ENCODE measurements at places on chromosomes 2 and 18.

GRCh38 chr18:41767960-41768359 lies 187.1 kb upstream of the PIK3C3 start:
- DNase-seq, result no peak

GRCh38 chr18:24009651-24010333 lies 4.8 kb upstream of the TTC39C start:
- DNase-seq, result no peak

- DNase-seq, result no peak
Measured at GRCh38 chr2:184945326-184945725, 347.0 kb downstream of the ZNF804A start.

GRCh38 chr2:97707362-97708047 lies 5.9 kb upstream of the ZAP70 start:
- DNase-seq, result no peak

- no peak for DNase-seq
Measured at GRCh38 chr2:72995430-72996116, 75.9 kb downstream of the SFXN5 start.

GRCh38 chr18:58766946-58767345 lies 95.7 kb downstream of the MALT1 start:
- no peak for DNase-seq

GRCh38 chr2:69134306-69134945 lies 121.4 kb downstream of the ANTXR1 start:
- no peak for DNase-seq

GRCh38 chr2:181771356-181771755 lies 91.0 kb upstream of the NEUROD1 start:
- DNase-seq, result no peak

- no peak for DNase-seq
Measured at GRCh38 chr18:76660571-76661192, 161.7 kb upstream of the ZNF236 start.

DNA sequence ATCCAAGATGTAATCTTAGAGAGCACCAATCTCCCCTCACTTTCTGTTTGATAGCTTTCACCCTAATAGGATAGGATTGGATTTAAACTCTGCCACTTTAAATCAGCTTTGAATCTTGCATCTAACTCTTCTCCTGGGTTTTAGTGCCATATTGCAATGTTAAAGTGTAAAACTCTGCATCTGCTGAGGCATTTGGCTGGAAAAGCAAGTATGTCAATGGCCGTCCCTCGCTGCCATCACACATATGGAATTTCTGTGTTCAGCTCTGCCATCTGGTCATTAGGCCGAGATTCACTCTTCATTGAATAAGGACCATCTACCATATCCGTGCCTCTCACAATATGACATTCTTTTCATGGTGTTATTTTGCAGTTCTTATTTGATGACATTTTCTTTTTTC lies 728.1 kb upstream of the PIK3C3 start:
- DNase-seq, result no peak

- DNase-seq, result no peak
Measured at GRCh38 chr18:75828379-75828778, 400.9 kb upstream of the SMIM21 start.

- DNase-seq, result no peak
Measured at GRCh38 chr2:54519841-54520459, 63.8 kb downstream of the SPTBN1 start.

- no peak for DNase-seq
Measured at GRCh38 chr2:196954001-196954400, 27.5 kb upstream of the PGAP1 start.

DNA sequence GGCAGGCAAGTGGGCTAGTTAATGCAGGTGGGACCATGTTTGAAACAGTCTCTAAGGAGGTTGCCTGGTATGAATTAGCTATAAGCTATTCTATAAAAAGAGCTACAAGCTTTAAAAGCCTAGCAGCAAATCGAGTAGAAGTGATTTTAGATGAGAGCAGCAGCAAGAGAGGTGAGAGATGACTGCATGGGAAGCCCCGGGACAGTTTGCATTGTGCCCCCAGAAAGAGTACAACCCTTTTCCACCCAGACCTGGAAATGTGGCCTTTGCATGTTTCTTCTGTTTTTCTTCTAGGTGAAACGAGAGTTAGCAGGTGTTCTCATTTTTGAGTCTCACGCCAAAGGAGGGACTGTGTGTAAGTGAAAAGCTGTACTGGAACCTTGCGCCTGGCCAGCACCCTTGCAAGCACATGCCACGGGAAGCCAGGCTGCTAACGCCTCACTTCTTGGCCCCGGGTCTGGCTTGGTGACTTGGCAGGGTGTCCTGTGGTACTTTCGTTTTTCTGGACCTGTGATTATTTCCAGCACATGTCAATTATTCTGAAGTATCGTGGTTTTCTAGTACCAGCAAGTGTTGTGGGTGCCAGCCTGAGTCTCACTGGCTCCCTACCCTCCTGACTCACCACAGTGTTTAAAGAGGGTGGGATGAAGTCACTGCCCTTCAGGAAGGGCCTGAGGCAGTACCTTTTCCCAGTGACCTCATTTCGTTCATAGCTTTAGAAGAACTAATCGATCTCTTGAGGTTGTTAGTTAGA lies 90.3 kb upstream of the MAP3K20 start:
- DNase-seq, result no peak

DNA sequence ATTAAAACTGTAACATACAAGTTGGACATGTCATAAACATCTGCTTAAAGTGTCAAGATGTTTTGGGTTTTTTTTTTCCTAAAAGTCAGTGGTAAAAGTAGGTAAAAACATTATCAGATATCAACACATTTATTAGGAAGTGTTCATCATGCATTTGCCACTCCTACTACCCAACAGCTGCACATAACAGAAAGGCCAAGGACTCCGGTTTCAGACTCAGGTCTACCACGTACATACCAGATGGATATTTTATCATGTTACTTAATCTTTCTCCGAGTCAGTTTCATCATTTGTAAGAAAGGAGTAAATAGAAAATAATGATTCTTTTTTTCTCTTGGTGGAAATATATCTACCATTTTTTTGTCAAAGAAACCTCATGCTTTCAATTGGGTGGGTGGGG lies 192.3 kb downstream of the UBE2E3 start:
- no peak for DNase-seq

DNA sequence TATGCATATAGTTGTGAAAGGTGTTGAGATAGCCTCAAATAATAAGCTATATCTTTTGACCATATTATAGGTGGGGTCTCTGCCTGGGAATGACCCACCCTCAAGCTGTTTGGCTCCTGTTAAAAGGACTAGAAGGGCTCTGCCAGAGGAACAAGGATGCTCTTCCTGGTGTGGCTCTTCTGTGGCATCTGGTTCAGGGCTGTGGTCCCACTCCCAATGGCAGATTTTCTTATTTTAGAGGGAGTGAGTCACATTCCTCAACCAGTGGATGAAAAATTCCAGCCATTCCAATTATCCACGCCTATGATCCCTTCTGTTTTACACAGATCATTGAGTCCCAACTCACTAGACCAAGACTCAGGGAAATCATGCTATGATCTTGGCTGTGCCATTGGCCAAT lies 119.9 kb downstream of the PARD3B start:
- DNase-seq, result no peak

DNA sequence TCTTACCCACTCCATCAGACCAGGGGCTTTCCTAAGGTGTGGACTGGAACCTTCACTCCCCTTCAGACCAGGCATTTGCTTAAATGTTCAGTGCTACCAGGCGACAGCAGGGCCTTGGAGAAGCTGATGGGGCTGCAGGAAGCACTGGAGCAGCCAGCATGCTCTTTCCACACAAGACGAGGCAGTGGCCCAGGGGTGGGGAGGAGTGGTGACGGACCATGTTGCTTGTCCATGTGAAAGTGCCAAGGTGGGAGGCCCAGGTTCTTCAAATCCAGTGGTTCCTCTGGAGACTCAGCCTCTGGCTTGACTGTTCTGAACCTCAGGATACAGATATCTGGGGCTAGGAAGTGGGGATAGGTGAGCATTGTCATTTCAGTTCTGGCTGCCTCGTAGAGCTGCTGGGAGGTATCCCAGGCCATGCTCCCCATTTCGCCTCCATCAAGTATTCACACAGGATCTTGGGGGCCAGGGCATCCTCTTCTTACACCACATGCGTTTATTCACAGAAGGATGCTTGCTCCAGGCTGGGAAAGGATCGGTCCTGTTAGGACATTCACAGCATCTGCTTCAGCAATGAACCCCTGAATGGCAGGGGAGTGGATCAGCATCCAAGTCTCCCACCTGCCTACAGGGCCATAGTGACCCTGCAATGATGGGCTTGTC lies 62.2 kb downstream of the SFXN5 start:
- DNase-seq, result no peak

DNA sequence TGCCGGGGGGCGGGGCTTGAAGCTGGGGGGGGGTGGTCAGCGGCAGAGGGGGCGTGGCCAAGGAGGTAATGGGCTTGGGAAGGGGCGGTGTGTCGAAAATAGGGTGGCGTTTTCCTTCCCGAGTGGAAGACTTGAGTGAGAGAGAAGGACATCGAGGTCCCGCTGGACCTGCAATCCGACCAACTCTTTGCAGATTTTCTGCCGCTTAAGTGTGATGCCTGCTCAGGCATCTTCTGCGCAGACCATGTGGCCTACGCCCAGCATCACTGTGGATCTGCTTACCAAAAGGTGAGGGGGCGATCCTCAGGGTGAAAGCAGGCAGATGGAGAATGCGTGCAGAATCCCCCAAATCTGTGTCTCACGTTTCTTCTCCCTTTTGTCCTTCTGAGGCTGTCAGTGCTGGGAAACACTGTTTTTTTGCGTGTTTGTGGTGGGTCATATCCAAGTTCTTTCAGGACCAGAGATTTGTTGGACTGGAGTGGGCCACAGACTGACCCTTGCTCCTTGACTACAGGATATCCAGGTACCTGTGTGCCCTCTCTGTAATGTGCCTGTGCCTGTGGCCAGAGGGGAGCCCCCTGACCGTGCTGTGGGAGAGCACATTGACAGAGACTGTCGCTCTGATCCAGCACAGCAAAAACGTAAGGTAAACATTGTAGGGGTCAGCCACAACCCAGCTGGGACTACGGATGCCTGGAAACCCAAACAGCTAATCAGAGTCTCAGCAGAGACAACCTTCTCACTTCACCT lies 727 bp downstream of the ZFAND2B start:
- DNase-seq, result no peak

DNA sequence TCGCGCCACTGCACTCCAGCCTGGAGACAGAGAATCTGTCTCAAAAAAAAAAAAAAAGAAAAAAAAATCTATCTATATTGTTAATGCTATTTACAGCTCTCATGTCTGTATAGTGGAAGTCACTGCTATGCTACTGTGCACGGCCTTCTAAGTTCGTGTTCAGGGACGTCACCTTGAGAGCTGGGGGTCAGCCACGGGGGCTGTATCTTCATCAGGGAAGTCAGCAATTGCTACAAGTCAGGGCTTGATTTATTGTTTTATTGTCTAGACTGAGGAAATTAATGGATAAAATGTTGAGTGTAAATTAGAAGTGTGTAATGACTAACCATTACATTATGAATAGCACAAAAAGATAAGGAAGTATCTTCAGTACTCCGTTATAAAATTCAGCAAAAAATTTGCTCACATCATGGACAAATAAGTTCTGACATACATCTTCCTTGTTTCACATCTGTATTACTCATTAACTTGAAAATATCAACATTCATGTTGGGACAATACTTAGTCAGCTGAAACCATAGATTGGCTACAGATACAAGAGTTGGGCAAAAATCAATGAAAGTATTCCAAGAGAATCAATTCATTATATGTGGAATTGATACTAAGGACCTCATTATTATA lies 136.6 kb upstream of the SEC11C start:
- no peak for DNase-seq

DNA sequence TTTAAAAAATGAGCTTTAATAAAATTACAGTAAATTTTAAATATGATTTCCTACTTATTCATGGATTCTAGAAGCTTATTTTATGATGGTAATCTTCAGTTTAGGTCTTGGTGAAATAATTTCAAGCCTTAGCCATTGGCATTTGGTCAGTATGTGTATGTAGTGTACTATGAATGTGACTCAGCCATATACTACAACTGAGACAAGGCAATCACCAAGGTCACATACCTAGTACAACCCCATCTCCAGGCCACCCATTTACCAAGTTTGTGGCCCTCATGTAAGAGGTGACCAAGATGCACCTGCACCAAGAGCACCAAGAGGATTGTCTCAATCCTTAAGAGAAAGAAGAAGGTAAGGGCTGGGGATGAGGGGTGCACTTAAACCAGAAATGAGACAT lies 54.8 kb upstream of the FRZB start:
- DNase-seq, result no peak

DNA sequence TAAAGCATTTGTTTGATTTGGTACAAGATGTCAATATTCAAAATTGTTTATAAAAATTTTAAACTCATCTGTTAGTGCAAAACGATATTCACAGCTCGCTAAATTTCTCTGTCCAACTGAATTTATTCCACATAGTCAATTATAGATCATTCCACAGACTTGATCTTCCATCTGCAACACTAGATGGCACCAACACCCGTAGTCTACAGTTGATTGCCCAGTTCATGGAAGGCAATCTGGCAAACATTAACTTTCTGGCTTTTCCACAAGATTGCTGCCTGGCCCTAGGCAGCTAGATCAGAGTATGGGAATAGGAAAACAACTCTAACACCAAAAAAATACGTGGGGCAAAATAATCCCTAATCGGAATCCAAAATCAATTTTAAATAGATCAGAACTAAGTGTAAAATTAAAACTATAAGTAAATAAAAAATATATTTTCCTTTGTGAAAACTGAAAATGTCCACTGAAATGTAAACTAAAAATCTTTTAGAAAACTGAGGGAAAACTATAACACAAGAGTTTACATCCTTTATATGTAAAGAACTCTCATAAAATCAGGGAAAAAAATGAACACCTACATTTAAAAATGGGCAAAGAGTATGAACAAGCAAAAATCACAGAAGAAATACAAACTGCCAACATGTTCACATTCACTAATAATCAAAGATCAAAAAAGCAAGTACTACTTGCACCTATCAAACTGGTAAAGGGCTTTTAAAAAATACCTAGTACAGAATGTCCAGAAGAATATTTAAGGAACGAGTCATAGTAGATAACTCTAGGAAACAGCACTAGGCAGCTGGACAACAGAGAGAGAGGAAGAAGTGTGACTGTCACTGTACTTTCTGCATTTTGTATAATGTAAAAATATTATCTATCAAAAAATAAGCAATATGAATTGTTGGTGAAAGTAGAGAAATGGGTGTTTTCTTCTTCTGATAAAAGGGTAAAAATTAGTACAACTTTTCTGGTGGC lies 35.0 kb downstream of the RTN4 start:
- DNase-seq, result peak; percentile 44

- no peak for DNase-seq
Measured at GRCh38 chr2:222731201-222731621, 59.8 kb downstream of the MOGAT1 start.

DNA sequence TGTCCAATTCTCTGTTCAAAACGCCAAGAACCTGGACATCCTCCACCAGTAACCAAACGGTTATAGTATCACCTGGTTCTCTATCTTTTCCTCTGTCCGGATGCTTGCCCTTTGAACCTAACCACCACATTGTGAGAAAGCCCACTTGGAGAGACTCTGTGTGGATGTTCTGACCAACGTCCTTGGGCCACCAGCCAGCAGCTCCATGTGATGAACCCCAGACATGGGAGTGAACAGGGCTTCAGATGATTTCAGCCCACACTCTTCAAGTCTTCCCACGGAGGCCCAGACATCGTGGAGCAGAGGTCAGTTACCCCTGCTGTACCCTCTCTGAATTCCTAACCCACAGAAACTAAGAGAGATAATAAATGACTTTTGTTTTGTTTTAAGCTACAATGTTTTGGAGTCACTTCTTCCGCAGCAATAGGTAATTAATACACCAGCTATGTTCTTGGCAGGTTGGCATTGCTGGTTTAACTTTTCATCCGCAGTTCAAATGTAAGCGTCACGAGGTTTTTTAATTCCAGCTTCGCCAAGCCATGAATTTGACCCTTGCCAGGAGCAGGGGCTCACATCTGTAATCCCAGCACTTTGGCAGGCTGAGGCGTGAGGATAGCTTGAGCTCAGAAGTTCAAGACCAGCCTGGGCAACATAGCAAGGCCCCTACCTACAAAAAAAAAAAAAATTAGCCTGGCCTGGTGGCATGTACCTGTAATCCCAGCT lies 36.1 kb upstream of the ZNF532 start:
- DNase-seq, result no peak

Data from brain pericyte (primary cell).